ENCODE measurements at places on chromosomes 16 and 17.

GRCh38 chr17:21019976-21020586, 22.7 kb downstream of the USP22 start:
- no peak for DNase-seq

GRCh38 chr17:82927661-82928601, 88.1 kb upstream of the ZNF750 start:
- DNase-seq = no peak

DNA sequence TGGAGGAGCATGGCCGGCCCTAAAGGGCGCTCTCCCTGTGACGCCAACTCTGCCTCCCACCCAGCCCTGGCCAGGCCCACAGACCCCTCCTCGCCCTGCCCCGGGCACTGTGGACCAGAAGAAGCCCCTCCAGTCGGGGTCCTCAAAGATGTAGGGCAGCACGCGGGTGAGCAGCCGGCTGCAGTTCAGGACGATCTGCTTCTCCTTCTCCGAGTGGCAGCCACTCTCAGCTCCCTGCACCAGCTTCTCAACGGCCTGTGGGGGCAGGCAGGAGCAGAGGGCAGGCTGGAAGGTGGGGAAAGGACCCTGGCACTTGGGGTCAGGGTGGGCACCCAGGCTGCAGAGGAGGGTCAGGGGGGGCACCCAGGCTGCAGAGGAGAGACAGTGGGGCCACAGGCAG, 8.9 kb downstream of the HID1 start:
- DNase-seq = no peak

DNA sequence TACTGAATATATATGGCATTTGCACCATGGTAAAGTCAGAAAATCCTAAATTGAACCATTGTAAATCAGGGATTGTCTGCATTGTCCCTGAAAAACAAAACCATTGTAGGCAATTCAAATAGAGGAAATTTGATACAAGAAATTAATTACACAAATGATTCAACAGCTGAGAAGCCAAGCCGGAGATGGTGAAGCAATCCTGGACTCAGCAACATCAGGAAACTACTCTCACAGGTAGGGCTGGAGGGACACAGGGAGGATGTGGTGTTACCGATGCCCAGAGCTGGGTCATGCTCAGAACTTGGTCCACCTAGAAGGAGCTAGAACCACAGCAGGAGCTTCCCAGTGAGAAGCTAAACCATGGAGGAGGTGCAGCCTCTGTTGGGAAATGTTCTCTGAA, 18.5 kb upstream of the SCNN1B start:
- no peak for DNase-seq

DNA sequence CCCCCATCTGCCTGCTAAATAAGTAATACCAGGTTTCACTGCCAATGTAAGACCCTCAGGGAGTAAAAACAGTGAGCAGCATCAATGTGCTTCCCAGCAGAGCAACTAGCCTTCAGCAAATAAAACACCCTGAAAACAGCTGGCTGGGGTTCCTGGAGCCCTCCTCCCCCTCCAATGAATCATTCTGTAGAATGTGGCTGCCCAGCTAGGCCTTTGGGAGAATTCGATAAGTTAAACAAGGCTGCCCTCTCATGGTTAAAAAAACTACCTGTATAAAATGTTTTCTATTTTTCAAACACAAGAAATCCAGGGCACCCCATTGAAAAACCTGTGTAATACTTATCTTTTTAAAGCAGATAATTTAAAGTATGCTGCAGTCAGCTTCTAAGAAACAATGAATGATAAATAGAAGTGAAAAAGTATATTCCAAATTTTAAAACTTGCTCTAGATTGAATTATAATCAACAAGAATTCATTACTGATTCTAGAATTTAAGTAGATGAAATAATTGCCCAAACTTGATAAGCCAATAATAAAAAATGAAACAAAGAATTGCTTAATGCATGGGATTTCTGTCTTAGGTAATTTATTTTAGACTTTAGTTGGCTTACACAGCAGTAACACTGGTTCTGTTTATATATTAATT, 9.4 kb upstream of the TOM1L1 start:
- DNase-seq = no peak

- DNase-seq = no peak
Observed at GRCh38 chr16:84117494-84117843, 727 bp upstream of the MBTPS1 start.

GRCh38 chr16:52054326-52054725, 492.6 kb downstream of the TOX3 start:
- no peak for DNase-seq

GRCh38 chr16:58506241-58507194, 6.6 kb downstream of the NDRG4 start:
- DNase-seq = no peak

- no peak for DNase-seq
Observed at GRCh38 chr16:87178977-87179376, 138.2 kb downstream of the C16orf95 start.

DNA sequence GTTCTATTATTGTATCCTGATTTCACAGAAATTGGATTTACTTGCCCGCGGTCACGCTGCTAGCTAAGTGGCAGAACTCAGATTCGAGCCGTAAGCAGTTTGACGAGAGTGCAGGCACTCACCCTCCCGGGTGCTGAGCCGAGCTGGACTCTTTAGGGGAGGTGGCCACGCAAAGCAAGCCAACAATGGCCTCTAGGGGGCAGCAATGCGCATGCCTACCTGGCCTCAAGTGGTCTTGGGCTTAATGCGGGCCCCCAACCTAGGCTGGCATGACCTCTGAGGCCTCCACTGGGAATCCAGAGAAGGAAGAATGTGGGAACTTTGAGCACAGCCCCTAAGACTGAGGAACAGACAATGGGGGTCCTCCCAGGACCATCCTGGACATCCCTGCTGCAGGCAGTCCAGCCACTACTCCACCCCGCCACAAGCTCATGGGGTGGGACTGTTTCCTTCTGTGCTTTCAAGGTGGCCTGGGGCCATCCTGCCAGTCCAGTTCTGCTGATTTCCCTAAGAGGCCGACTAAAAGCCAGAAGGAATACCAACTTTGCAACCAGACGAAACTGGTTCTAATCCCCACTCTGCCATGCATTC, 276.5 kb downstream of the XYLT1 start:
- DNase-seq = no peak

DNA sequence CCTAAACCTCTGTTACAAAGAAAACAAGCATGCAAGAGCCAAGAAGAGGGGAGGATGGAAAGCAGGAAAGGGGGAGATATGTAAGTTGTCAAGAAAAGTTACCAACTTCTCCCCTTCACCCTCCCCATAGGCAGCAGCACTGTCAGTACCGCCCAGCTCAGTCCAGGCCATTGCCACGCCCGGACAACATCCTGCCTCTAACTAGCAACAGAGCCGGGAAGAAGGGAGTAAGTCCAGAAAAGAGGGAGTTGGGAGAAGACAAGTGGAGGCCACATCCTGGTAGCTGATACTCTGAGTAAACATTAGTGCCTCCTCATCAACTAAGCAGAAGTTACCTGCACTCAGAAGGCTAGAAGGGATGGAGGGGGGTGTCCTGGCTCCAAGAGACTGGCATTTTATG, 113.6 kb downstream of the SMG6 start:
- no peak for DNase-seq

DNA sequence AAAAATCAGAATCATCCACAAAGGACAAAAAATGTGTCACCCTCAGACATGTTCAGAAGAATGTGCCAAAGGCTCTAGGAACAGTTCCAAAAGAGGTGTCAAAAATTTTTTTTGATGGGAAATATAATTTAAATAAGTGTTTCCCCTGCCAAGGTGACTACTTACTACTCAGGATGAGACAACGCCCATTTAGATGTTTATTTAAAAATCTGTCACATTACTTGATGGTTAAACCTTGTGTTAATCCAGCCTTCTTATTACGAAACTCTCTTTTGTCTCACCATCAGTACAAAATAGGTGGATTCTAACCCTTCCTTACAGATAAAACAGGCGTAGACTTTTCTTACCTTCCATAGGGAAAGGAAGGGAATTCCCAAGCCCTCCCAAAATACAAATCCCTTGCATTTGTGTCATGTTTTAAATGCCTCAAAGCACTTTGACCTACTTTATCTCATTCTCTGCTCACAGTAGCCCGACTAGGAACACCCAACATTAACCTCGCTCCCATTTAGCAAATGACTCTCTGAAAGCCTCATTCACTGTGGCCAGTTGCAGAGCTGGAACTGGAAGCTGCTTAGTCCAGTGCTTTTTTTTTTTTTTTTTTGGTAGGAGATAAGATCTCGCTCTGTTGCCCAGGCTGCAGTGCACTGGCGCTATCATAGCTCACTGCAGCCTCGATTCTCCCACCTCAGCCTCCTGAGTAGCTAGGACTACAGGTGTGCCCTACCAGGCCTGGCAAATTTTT, 5.8 kb upstream of the GNA13 start:
- no peak for DNase-seq

GRCh38 chr16:60818465-60818864, 1217.8 kb downstream of the CDH8 start:
- DNase-seq = no peak

DNA sequence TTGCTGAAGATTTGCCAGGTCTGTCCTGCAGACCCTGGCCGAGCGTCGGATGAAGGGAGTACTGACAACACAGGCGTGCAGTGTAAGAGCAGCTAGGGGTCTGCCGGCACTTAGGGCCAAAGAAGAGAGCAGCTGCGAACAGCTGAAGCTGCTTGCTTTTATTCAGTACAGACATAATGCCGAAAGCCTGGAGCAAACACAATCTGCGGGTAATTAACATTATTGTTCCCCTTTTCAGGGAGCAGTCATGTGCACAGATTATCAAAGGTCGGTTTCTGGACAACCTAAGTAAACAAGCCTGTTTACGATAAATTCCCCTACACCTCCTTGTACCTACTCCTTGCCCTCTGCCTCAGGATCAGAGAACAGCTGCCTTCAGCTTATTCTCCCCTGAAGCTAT, 12.0 kb upstream of the KRT23 start:
- no peak for DNase-seq
